Tibial artery (tissue), 4 donors: ENCODE measurements at places on chromosomes 5 and 9.

- DNase-seq = no peak
Observed at GRCh38 chr9:14710804-14711203, 11.7 kb downstream of the CER1 start.

DNA sequence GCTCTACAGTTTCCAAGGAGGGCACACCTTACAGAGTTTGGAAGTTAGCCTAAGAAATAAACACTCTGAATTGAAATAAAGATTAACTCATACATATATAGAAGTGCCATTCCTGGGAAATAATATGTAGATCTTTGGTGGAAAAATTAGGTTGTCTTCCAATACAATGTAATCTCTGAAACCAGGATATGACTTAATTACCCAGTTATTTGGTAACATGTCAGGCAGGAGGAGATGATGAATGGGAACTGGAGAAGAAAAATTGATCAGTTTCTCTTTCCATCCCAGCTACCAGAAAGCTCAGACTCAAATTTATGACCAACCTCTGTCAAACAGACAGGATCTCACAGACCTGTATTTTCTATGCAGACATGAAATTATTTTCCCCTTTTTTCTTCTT, 215.2 kb upstream of the SNX2 start:
- no peak for DNase-seq

DNA sequence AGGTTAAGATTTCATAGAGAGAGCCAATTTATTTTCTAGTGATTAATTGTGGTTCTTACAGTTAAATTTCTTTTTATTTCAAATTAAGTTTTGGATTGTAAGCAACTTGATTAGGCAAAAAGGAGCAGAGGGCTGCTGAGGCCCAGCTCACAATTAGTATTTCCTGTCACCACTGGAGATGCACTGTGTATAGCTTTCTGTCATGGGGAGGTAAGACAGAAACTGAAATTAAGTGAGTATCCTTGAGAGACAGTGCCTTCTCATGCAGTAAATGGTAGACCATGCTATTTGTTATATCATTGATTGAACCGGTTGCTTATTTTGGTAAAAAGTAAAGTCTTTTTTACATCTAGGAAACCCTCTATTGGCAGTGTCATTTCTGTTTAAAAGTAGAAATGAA, 190.7 kb downstream of the CCDC171 start:
- no peak for DNase-seq

DNA sequence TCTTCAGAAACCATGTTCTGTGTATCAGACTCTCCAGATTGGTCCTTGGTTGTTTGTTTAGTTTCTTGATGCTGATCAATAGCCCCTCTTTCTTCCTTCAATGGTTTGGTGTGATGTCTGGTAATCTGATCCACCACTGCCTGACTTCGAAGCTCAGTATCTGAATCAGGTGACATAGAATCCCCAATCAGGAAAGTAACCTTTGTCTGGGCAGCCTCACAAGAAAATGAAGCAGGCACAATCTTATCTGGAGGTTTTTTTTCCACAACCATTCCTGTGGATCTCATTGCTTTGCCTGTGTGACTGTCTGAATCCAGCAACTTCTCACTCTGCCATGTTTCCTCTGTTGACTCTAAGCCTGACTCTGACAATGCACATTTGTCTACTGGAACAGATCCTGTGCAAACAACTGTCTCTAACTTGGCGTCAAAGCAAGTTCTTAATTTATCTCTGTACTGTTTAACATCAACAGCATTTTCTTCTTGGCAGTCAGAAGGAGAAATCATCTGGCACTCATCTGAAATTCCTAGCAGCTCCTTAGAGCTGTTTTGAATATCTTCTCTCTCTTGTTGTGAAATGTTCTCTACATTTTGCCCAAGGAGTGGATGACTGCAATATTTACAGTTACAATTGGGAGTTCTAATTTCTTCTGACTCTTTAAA, 37.1 kb upstream of the RAPGEF6 start:
- no peak for DNase-seq

GRCh38 chr5:176596689-176597416, 13.1 kb downstream of the GPRIN1 start:
- no peak for DNase-seq

DNA sequence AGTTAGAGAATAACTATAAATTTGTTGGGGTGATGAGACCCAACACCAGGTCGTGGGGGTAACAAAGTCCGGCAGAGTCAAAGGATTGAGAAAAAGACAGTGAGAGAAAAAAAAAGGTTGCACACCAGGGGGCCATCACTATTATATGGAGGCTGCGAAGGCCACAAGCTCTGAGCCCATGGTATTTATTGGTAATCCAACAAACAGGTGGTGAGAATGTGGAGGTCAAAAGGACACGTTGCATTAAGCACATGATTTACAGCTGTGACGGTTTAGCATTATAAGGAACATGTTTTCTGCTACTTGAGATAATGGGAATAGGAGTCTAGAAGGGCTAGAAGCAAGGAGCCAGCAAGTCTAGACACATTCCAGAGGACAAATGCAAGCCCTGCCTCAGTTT, 2202.2 kb upstream of the C9orf72 start:
- no peak for DNase-seq

DNA sequence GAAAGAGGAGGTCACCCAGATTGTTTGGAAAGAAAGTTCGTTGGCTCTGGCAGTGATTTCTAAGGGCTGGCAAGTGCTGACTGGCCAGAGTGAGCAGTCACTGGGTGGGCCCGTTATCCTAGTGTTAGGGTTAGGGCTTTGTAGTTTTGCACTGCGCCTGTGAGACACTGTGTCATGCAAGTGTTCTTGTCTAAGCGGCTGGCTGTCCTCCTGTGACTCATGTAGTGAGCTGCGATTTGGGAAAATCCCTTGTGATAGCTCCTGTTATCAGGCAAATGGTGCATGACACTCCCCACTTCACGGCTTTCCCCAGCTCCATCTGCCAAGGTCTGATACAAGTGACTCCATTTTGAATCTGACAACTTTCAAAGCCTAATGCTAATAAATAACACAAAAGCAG, 526.0 kb upstream of the ADAMTS16 start:
- no peak for DNase-seq

DNA sequence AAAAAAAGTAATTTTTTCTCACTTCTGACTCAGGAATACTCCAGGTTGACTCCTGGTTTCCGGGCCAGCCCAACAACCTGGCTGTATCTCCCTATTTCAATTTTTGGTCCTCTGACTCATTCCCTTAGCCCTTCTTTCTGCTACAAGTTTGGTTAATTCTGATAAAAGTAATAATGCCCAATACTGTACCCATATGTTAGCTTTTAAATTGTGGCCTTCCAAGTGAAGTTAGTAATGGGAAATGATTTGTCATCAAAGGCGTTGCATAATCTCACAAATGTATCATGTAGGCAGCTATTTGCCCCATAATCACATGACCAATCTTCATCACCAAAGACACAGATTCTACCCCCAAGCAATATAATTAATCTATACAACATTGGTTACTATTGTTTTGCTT, 31.1 kb upstream of the BNC2 start:
- no peak for DNase-seq

DNA sequence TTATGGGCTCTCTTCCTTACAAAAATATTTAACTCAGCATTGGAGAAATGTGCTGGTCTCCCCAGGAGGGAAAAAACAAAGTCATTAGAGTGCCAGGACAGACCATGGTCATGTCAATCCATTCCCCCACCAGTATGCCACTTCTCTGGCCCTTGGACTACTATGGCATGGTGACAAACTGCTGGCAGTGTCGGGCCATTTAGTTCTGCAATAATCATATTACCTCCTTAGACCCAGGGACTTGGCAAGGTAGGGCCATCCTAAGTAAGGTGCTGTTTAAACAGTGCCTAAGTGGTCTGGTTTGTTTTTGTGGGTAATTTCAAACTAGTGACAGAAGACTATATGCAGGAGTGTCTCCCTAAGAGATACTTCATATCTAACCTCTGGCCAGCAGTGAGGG, 177.8 kb upstream of the STK32A start:
- DNase-seq = no peak
